ENCODE measurements at places on chromosomes 4 and X.
A peak's percentile ranks its signal among the peaks of the same experiment; 100 is the strongest.

DNA sequence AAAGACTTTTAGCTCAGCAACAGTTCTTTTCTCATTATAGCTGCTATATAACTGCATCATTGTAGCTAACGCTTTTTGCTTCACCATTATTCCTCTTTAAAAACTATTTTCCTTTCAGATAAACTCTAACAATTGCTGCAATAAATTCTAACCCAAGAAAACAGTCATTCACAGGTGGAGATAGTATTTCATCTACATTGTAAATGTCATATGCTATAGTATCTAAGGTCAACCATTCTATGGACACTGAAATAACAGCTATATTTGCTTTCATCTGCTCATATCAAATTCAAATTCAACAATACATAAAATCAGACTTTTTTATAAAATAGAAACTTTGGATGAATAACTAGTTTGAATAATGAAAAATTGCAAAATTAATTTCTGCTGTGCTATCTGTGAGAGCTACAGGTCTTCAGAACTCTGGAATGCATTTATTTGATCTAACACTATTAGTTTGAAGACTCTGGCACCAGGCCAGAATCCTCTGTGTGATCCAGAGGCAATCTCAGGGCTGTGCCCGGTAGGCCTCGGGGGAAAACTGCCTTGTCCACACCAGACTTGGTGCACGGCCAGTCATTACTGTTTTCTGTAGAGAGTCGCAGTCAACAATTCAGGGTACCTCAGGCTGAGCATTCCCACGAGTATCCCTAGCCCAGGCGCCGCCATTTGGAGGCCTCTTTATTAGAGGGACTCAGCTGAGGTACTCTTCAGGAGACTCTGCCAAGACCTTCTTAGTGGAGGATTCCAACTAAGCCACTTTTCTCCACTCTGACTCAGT lies 332.4 kb downstream of the SLC7A11 start:
- peak; percentile 14 for DNase-seq

GRCh38 chrX:15146515-15146914 lies 123.4 kb downstream of the ASB9 start:
- peak; percentile 6 for DNase-seq

DNA sequence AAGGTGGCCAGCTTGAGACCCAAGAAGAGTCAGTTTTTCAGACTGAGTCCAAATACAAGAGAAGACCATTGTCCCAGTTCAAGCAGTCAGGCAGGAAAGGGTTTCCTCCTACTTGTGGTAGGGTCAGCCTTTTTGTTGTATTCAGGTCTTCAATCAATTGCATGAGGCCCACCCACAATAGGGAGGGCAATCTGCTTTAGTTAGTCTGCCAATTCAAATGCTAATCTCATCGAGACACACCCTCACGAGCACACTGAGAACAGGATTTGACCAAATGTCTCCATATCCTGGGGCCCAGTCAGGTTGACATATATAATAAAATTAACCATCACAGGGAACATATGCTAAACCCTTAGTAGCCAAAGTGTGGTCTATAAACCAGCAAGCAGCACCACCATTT lies 75.3 kb upstream of the FRMPD3 start:
- no peak for DNase-seq

DNA sequence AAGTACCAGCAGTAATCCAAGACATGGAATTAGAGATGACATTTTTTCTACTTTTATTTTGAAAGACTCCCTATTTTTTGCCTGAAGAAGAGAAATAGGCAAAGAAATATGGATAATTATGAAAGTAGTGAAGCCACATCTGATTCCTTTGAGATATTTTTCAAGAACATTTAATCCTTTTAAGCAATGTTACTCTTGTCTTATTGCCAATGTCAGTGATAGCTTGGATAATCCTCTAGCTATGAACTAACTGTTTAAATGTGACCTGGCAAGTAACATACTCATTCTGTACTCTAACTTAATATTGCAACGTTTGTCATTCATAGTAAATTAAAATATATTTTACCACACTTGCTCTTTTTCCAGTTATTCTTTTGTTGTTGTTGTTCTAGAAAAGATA lies 181.3 kb downstream of the VEGFC start:
- DNase-seq = no peak

- DNase-seq = no peak
Observed at GRCh38 chr4:108171339-108172230, 2.9 kb upstream of the LEF1 start.
